ENCODE measurements at places on chromosomes 12 and 14.

DNA sequence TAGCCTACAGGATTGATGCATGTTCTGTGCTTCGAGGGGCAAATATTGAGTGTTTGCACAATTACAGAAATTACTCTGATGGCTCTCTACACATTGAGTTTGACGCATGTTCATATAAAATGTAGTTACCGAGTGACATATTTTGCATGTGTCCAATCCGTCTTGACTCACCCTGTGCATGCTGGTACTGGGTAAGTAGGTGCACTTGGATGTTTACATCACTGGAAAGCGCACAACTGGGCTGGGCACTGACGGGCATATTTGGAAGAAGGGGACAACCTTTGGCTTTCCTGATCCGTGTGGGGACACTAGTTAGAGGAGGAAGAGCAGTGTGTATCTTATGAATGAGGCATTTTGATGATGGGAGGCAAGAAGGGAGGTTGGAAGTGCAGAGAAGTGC, 4.9 kb upstream of the KRT6A start:
- no peak for DNase-seq

- DNase-seq: no peak
Observed at GRCh38 chr12:70919597-70920035, 922 bp downstream of the PTPRR start.

DNA sequence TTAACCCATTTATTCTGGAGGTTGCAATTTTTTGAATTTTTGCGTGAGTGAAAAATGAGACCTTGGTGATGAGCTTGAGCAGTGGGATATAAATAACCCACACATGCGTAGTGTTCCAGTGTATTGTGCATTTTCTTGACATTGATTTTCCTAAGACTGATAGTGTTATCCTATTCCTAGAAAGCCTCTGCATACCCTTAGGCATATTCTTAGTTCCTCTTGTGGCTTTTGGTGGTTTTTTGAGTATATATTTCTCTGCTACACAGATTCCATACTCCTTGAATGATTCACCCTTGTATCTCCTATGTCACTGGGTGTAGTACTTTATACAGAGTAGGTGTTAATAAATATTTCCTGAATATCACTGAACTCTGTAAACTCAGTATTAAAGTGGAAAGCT, 363.4 kb upstream of the PDE3A start:
- no peak for DNase-seq

- no peak for DNase-seq
Observed at GRCh38 chr14:83520837-83521236, 1987.2 kb upstream of the SEL1L start.

DNA sequence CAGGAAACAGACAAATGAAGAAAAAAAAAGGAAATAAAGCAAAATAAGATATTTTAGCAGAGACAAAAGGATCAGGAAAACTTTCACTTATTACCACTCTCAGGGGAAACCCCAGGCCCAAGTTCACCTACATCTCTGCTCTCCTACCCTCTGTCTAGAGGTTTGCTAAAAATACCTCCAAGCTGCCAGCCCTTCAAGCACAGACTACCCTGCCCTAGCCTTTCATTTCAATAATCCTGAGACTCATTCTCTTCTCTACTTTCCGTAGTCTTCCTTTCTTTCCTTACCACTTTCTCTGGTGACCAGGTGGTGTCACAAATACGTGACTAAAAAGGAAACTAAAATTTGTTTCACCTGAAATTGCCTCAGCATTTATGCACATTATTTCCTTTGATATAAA, 33.8 kb downstream of the RPAP3 start:
- DNase-seq: no peak

DNA sequence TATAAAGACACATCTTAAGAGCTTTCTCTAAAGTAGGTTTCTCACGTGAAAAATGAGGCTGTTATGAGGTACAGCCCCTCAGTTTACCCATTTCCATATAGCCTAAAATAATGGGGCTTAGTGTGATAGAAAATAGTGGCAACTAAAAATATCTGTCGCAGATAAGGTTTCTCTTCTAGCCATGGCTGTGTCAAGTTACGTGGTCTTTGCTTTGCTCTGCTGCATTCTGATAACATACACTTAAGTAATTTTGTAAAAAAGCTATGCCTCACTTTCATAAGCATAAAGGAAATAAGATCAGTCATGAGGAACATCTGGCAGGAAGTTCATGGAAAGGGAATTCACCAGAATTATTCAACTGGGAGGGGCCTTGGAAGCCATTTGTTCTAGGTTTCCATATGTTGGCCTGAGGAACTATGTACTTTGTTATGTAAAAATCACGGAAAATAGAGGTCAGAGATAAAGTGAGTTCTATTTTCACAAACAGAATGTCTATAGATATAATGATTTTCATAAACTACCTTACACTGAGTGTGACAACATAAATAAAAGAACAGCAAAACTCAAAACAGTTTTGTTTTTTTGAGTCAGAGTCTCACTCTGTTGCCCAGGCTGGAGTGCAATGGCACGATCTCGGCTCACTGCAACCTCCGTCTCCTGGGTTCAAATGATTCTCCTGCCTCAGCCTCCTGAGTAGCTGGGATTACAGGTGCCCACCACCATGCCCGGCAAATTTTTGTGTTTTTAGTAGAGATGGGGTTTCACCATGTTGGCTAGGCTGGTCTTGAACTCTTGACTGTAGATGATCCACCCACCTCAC, 195.6 kb upstream of the KRR1 start:
- no peak for DNase-seq

DNA sequence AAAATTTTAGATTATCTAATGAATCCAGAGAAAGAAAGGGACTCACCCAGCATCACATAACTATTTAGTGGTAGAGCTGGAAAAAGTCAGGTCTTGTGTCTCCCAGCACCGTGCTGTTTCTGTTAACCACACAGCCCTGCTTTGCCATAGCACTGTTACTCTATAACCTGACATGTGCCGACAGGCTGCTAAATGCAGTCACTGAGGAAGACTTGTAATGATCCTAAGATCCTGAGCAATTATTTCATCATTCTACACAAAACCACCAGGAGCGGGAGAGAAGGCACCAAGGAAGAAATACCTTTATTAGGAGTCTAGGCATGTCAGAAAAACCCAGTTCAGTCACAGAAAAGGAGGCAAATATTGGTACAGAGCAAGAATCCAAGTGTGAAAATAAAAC, 3.1 kb upstream of the NOXRED1 start:
- DNase-seq: no peak

GRCh38 chr14:90773196-90773486, 43.1 kb downstream of the TTC7B start:
- no peak for DNase-seq

- no peak for DNase-seq
Observed at GRCh38 chr12:25365340-25365730, 114.6 kb upstream of the KRAS start.

DNA sequence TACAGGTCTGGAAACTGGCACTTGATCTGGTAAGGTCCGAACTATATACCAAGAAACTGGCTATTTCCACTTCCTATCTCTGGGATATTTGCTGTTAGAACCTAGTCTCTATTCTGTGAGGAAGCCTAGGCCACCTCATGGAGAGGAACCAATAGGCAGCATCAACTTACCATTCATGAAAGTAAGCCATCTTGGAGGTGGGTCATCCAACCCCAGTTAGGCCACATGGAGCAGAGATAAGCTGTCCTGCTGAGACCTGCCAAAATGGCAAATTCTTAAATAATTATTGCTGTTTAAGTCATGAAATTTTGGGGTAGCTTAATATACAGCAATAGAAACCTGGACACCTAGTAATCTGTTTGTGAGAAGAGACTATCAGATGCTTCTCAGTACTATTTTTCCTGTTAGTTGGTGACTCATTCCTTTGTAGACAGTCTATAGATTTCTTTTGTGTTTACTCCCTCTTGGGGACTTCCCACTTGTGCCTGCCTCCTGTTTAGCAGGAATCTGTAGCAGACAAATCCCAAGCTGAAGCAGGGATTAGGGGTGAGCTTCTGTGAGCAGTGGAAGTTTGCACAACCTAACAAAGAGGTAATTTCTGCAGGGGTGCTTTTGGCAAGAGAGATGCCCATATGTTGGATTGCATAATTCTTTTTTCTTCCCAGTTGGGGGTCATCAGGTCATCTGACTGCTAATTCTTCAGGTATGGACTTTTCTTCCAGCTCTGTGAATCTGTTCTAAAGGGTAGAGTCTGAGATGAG, 136.8 kb downstream of the IGF1 start:
- DNase-seq: no peak

DNA sequence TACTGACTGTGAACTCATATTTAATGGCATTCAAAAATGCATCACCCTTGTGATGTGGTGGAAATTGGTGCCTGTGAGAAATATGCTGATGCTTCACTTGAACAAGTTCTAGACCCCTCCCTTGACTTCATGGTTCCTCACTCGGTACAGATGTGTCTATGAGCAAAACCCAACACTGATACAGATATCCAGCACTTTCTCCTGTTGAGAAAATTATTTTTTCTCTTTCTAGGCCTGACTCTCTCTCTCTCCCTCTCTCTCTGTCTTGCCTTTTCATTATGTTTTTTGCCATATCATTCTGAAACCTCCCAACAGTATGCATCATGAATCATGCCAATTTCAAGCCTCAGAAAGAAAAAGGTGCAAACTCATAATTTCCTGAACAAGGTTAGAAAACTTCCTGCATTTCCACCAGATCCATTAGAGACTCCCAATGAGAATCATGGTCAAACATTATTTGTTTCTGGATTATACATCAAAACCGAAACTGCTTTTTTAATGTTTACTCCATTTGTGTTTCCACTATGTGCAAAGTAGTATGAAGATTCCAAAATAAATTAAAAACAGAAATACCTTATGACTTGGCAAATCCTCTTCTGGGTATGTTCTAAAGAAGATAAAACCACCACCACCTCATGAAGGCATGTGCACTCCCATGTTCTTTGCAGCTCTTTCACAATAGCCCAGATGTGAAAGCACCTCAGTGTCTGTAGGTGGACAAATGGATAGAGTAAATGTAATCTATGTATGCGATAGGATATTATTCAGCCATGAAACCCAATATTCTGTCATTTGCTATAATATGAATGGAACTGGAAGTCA, 543.6 kb downstream of the TMEM121 start:
- DNase-seq: no peak

DNA sequence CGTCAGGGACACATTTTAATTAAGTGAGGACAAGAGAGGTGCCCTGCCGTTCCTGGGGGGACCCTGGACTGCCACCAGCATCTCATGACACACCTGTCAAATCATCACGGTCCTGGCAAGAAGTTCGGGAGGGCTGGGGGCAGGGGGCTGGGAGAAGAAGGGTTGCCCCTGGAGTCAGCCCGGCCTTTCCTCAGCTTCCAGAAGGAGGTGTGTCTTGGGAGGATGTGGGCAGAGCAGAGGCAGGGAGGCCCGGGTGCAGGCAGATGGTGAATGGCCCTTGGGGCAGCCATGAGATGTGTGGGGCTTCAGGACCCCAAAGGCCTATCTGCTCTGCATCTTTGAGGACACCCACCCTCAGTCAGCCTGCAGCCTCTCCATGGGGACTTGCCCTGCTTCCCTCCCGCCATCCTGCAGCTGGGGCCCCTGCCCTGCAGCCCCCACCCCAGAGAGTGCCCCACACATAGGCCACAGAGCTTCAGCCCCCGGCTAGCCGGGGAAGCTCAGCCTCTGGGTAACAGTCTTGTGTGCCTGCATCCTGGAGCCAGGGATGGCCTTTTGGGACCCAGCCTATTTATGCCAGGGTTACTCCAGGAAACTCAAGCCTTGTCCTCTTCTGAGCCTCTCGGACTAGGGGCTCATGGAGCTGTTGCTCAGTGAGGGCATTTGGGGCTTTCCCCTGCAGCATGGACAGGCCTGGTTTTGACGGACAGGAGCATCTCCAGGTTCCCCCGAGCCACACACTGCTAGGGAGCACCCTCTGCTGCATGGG, 178.5 kb downstream of the KIF26A start:
- no peak for DNase-seq

DNA sequence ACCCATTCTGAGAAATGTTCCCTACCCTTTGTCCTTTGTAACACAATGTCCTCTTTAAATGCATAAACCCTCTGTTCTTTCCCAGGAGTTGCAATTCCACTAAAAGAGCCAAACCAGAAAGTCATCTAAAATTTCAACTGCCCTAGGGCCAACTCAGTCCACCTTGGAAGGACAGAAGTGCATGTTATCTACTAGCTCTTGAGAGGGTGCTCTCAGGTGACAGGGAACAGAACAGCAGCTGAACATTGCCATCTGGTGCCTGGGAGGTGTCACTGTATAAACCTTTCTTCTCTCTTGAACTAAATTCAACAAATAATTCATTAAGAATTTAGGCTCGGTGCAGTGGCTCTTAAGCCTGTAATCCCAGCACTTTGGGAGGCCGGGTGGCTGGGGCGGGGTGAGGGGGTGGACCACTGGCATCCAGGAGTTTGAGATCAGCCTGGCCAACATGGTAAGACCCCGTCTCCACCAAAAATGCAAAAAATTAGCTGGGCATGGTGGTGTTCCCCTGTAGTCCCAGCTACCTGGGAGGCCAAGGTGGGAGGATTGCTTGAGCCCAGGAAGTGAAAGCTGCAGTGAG, 10.3 kb upstream of the FERMT2 start:
- peak; percentile 29 for DNase-seq

DNA sequence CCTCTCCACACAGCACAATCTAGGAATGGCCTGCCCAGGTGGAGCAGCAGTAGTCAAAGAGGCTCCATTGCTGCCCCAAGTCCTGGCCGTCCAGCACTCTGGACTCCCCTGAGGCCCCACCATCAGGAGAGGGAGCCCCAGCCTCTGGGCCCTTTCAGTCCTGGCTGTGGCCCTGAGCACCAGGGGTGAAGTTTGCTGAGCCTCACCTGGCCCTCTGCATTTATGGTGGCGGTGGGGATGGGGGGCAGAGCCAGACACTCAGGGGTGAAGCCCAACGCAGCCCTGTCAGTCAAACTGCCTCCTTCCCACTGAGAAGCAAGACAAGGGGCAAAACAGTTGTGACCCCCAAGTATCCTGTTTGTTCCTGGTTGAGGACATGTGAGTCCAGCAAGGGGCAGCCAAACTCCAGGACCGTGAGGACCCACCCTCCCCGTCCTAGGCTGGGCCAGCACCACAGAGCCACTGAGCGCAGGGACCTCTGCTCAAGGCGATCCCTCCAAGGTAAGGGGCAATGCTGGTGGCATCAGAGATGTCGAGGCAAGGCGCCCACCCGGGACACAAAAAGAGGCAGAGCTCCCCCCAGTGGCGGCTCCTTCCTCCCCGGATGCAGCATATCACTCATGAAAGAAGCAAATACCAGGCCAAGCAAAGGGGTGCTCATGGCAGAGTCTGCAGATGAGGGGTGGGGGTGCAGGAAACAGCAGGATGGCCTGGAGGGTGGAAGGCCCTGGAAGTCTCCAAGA, 4.8 kb upstream of the AMN start:
- peak; percentile 33 for DNase-seq

DNA sequence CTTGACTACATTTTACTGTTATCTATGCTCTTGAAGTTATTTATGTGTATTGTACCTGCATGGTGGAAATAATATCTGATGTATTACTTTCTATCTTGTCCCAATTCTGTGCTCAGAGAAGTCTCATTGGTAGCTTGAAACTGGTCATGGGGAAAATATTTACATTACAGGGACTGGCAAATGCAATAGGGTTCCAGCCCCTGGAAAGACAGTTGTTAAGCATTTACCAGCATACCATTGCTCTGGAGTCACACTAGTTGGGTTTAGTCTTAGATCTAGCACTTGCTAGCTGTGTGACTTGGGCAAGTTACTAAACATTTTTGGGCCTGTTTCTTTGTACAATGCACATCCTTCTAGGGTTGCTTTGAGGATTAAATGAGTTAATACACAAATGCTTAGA, 86.3 kb upstream of the NRXN3 start:
- DNase-seq: no peak
